ENCODE measurements at places on chromosomes 16 and 17.

DNA sequence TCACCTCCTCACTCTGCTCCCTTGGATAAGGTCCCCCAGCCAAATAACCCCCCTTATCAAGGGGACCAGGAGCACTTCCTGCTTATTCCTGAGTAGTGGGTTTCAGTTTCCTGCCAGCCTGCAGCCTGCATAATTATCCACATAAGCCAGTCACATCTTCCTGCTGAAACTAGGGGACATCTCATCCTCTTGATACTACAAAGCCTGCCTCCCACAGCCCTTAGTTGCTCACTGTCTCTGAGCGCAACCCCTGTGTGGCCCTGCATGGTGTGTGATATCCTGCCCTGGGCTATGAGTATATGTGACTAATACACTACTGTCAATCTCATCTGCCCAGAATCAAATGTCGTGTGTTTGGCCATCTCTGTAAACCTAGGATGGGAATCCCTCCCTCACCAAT, 8.0 kb upstream of the XYLT2 start:
- no peak for DNase-seq

- DNase-seq, result no peak
These were observed 27.0 kb downstream of the ARHGAP17 start for GRCh38 chr16:24988129-24988518.

GRCh38 chr16:69013991-69014390, 91.5 kb upstream of the HAS3 start:
- no peak for DNase-seq

DNA sequence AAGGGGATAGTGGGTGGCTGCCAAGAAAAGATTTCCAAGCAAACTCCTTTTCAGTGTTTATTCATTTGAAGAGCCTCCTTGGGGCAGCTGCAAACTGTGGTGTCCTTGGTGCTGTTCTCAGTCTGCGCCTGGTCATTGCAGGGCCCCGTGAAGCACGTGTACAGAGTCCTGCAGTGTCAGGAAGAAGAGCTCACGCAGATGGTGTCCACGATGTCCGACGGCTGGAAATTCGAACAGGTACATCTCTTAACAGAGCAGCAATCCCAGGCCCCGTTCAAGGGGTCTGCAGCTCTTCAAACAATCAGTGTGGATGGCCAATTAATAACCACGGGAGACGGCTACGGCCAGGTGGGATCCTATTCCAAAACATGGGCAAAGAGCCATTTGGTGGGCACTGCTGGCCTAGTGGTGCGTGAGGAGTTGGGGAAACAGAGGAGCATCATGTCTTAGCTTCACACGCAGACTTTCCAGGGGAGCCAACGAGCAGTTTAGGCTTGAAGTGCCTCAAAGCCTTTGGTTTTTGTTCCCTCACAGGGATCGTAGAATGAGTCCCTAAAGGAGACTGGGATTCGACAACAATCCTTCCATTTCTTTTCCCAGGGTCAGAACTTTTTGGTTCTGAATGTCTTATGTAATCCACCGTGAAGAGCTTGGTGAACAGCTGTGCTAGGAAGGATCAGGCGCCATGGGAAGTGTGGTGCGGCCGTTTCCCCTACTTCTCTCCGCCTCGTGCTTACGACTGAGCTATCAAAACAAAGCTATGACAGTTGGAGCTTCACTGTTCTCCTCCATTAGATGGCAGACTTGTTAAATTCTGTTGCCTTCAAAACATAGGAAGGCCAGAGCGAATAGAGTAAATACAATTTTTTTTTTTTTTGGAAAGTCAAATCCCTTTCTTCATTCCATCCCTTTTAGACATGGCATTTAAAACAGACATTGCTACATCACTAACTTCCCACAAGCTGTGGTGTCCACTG, 12.6 kb downstream of the KCTD2 start:
- peak; percentile 83 for DNase-seq

DNA sequence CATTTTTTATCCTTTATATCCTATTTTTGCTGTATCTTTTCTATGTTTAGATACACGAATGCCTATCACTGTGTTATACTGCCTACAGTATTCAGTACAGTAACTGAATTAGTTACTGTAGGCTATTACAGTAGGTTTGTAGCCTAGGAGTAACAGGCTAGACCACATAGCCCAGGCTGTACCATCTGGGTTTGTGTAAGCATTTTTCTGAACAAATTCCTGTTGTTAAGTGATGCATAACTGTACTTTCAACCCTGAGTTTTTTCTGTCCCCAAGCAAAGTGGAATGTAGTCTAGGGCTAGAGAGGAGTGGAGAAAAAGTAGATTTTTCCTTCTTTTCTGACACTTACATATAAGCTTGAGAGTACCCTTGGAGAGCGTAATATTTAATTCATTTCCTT, 282.1 kb downstream of the HS3ST3B1 start:
- DNase-seq, result no peak

DNA sequence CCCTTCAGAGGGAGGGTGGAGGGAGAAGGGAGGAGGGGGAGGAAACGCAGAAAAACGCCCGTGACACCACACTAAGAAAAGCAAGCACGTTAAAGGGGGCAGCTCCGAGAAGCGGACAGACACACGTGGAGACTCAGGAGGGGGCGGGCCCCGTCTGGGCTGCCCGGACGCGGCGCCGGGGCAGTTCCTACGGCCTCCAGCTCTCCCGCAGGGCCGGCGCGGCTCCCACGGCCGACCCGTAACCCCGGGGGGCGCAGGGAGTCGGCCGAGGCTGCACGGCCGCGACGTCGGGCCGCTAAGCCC, 362 bp downstream of the KLHDC4 start:
- DNase-seq, result no peak

DNA sequence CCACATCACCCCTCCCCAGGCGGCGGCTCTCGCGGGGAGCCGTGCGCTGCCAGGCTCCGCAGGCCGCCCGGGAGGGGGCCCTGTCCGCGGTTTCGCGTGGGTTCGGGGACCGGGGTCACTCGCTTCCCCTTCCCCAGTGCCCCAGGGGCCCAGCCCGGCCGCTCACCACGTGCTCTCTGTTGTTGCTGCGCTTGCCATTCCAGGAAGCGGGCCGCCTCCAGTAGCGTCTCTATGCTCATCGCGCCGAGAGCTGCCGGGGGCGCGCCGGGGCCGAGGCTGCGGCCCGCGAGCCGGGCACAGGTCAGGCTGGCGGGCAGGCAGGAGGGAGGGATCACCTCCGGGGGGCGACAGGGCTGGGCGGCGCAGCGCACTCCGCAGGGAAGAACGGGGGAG, 390 bp downstream of the MNT start:
- no peak for DNase-seq

GRCh38 chr16:4010225-4011158, 105.8 kb downstream of the ADCY9 start:
- no peak for DNase-seq

DNA sequence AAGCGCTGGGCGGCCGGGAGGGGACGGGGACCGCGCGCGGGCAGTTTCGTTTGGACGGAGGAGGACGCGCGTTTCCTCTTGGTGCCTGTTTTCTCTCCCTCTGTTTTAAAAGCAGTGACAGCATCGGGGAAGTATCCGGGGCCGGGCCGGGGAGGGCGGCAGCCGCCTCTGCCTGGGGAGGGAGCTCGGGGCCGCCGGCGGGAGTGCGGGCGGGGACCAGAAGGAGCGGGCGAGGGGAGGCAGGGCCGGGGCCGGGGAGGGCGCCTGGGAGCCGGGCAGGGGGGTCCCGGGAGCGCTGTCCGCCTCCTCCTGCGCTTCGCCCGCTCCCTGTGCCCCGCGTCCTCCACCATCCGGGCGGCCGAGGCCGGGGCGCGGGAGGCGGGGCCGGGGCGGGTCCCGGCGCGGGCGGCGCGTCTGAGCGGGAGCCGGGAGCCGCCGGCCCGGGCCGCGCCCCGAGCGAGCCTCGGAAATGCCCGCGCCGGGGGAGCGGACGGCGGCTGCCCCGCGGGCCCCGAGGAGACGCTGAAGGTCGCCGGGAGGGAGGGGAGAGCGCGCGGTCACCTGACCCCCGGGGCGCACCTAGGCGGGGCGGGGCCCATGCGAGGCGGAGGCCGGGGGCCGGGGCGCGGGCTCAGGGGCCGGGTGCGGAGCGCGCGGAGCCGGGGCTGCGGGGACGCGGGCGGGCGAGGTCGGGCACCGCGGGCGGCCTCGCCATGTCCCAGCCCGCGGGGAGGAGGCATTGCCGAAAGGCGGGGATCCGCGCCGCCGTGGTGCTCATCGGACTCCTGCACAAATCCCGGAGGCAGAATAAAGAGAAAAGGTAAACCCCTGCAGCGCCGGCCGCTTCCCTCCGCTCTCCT, 57.3 kb downstream of the RAP1GAP2 start:
- DNase-seq, result peak; percentile 50

- no peak for DNase-seq
These were observed 10.7 kb downstream of the DRC3 start for GRCh38 chr17:17983376-17983775.

- no peak for DNase-seq
These were observed 301.4 kb upstream of the IRX3 start for GRCh38 chr16:54588026-54588425.

GRCh38 chr16:17563323-17564091, 92.7 kb upstream of the XYLT1 start:
- DNase-seq, result no peak

DNA sequence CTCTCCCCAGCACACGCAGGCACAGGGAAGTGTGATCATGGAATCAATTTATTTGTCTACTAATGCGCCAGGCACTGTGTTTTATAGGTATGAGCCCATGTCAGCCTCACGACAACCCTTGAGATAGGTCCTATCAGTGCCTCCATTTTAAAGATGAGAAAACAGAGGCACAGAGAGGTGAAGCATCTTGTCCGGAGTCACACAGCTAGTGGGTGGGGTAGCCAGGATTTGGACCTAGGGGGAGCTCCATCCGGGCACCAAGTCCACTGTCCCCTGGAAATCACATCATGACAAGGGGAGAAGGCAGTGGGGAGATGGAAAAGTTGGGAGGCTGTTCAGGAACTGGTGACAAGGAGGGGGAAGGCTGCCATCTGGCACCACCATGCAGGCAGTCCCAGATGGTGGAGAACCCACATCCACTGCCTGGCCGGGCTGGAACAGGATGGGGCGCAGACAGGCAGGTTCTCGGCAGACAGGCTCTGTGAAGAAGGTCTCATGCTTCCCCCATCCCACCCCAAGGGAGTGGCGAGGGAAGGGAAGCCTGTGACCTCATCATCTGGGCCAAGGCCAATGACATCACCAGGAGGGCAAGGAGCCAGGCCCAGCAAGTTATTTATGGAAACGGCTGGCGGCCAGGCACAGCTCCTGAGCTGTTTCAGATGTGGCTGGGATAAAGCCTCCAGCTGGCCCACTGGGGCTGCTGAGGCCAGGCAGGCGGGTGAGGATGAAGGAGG, 126.0 kb upstream of the SDK2 start:
- DNase-seq, result peak; percentile 96

- no peak for DNase-seq
These were observed 55.7 kb upstream of the CNEP1R1 start for GRCh38 chr16:49969091-49970030.

- DNase-seq, result no peak
These were observed 174.4 kb upstream of the IRX6 start for GRCh38 chr16:55149622-55150021.

DNA sequence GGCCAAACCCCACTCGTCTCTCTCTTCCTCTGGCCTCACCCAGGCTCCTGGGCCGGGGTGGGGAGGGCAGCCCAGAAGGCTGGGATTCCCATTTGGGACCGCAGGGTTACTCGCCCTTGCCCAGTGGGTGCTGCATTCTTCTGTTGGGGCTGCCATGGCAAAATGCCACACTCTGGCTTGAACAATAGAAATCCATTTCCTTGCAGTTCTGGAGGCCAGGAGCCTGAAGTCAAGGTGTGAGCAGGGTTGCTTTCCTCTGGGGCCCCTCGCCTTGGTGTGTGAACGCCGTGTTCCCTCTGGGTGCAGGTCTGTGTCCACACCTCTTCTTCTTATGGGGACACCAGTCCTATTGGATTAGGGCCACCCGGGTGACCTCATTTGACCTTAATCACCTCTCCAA, 105.8 kb upstream of the GSE1 start:
- no peak for DNase-seq

DNA sequence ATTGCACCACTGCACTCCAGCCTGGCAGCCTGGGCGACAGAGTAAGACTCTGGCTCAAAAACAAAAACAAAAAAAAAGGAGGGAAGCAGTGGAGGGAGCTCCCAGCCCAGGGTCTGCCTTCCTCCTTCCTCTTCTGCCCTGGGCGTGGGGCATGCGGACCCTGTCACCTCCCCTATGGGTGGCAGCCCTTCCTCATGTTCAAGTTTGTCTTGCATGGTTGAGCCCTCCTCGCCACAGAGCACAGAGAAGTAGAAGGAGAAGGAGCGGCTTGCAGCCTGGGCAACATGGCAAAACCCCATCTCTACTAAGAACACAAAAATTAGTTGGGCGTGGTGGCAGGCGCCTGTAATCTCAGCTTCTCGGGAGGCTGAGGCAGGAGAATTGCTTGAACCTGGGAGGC, 21.4 kb upstream of the TIMP2 start:
- DNase-seq, result no peak
